ENCODE measurements at places on chromosomes 2 and 18.

DNA sequence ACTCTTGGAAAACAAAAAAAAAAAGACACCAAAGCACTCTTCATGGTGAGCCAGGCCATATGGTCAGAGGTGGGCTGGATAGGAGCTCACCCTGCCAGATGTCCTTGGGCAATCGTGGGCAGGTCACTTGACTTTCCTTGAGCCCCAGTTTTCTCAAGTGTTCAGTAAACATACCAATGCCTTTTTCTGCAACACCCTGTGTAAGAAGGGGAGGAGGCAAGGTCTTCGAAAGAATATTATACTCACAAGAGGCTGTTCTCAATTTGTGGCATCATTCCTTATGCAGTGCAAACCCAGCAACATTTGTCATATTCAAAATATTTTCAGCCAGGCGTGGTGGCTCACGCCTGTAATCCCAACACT is 22.9 kb upstream of the TMEM87B start:
- no peak for DNase-seq

- DNase-seq, result no peak
These were observed 440.7 kb downstream of the MTX2 start for GRCh38 chr2:176709991-176710390.

DNA sequence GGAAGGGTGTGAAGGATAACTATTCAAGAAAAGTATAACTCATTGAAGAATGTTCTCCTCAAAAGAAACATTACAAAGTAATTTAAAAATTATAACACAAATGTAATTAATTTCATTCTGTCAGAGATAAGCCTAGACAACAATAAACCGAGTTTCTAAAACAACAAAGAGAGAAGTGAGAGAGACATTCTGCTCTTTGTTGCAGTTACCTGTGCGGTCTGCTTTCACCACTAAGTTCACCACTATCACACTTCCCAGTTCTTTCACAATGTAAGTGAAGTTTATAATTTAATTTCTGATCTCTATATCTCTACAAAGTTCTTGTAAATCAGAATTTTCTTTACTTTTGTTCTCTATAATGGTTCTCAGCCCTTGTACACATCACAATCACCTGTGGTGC is 76.3 kb upstream of the FRZB start:
- DNase-seq, result no peak

DNA sequence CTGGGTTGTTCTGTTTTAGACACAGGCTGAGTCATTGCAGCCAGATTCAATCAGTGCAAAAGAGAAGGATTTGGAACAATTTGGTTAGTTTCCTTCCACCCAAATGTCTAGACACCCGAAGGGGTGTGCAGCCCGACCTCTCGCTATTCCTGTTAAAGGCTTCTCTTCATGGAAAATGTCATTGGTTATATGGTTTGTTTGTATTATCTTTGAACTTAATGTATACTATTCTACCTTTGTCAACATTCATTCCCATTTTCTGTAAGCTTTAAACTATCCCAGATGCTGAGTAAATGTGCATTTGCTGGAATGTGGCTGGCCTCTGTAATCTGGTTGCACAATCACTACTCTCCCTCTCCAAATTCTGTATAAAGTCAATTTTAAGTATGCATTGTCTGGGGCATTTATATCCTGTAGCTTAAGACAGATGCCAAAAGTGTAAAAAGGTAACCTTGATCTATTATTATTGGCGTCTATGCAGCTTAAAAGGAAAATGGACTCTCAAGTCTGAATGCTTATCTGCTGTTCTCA is 80.4 kb upstream of the RND3 start:
- no peak for DNase-seq

GRCh38 chr2:126507425-126507911 is 148.5 kb upstream of the GYPC start:
- peak; percentile 90 for DNase-seq

GRCh38 chr2:31033032-31033431 is 105.2 kb downstream of the GALNT14 start:
- DNase-seq, result no peak

DNA sequence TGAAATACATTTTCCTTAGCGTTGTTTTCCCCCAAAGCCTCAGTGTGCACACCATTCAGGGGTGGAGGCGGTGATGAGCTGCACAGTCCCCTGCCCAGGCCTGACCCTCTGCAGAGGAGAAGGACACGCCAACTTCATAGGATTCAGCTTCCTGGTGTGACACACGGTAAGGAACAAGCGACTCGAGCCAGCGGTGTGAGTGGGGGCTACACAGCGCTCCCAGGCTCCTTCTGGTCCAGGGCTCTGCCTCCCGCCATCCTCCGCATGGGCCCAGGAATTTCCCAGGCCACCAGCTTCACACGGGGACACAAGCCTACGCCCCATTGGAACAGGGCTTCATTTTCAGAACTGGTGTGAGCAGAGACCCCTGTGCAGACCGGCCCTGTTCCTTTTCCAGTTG is 272.1 kb downstream of the HDAC4 start:
- DNase-seq, result no peak

GRCh38 chr2:68714866-68715265 is 19.7 kb upstream of the ARHGAP25 start:
- no peak for DNase-seq

- no peak for DNase-seq
These were observed 201.2 kb downstream of the LRP1B start for GRCh38 chr2:141929331-141930252.

- DNase-seq, result no peak
These were observed 2021.1 kb upstream of the CELF4 start for GRCh38 chr18:39586741-39587140.

- no peak for DNase-seq
These were observed 15.2 kb downstream of the ITGAV start for GRCh38 chr2:186605041-186605440.

GRCh38 chr2:169507698-169508097 is 1.8 kb upstream of the KLHL41 start:
- DNase-seq, result peak; percentile 91

DNA sequence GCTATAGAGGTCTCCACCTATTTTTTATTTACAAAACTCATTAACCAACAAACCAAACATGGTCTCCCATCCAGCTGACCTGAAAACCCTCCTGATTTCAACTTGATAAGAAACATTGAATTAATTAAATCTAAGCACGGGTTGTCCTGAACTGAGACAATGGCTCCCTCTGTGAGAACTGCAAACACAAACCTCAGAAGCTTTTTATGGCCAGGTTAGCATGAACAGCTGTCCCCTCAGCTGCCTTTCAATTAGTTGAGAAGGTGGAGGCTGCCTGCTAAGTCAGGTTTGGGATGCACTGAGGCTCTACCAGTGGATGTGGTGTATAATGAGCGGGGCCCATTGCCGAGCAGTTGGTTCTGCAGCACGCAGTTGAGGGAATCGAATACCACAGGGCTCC is 258.5 kb upstream of the DDX18 start:
- no peak for DNase-seq

GRCh38 chr2:52976143-52976949 is 791.3 kb upstream of the CHAC2 start:
- DNase-seq, result peak; percentile 29

DNA sequence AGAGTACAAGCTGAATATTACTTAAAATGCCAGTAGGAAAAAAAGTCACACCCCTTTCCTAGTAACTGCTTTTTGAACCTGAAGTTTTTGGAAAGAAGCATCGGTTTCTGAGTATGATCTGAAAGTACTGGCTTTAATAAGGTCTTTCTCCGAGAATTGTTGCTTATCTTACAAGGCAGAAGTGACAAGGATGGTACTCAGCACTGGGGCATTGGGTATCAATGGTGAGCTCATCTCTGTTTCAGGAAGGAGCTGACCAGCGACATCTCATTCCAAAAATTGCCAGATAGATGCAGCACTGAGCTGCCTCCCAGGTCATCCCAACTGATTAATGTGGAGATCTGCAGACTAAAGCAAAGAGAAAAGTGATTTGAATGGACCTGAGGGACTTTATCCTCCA is 85.4 kb downstream of the FMNL2 start:
- no peak for DNase-seq

GRCh38 chr2:68435615-68436014 is 31.5 kb downstream of the FBXO48 start:
- DNase-seq, result no peak

DNA sequence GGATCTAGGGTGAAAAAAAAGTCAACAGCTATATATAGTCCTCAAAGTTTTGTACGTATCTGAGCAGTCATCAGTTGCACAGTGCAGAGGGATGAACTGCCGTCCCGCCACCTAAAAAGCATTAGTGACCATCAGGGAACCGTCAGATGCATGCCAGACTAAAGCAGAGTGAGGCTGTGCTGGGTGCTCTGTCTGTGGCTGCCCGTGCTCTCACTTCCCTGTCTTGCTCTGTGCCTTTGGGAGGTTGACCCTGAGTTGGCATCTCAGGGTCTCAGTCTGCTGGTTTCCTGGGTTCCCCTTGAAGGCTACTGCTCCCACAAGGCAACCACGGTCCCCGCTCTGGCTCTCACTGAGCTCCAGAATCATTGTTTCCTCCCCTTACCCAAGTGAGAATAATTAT is 11.1 kb downstream of the CLUL1 start:
- no peak for DNase-seq

DNA sequence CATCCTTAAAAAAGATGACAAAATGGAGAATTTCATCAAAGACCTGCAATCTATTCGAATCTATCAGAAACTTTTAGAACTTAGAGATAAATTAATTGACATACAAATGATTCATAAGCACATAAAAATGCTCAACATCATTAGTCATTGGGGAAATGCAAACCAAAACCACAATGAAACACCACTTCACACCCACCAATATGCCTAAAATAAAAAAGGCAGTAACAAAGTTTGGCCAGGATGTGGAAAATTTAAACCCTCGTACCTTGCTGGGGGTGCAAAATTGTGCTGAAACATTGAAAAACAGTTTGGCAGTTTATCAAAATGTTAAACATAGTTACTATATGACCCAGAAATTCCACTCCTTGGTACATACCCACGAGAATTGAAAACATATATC is 11.5 kb upstream of the EIF2AK3 start:
- DNase-seq, result no peak

DNA sequence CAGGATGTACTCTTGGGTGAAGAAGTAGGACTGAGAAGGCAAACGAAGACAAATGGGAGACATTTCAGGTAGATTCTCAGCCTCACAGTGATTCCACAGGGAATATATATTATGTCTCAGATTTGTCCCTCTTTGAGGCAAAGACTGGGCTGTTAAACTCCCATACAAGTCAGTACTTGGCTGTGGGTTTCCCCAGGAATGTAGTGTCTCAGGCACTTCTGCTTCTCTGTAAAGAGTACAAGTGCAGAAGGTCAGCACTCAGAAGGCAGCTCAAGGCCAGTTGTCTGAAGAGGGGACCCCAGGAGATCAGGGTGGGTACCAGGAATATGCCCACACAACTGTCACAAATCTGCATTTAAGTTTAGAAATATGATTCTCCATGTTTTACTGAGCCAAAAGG is 39.9 kb upstream of the COBLL1 start:
- no peak for DNase-seq

GRCh38 chr2:107743274-107743673 is 83.4 kb upstream of the RGPD4 start:
- no peak for DNase-seq

GRCh38 chr2:98333922-98334321 is 12.3 kb upstream of the CNGA3 start:
- DNase-seq, result no peak

GRCh38 chr2:227038550-227039189 is 125.3 kb downstream of the COL4A4 start:
- no peak for DNase-seq

- DNase-seq, result no peak
These were observed 156.4 kb upstream of the MMADHC start for GRCh38 chr2:149743842-149744448.

DNA sequence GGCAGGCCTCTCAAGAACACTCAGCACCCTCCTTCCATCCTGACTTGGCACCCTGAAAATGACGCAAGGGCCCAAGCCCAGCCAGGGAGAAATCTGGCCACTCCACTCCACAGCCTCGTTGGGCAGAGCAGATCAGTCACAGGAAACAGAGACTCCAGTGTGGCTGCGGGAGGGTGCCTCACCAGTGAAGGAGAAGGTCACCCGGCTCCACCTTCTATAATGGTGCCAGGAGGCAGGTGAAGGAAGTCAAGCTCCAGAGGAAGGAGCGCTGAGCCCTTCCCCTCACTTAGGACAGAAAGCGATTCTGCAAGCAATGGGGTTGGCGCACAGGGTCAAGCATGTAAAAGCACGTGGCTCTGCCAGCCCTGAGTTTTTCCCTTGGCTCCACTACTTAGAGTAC is 35.3 kb downstream of the CRACDL start:
- no peak for DNase-seq

DNA sequence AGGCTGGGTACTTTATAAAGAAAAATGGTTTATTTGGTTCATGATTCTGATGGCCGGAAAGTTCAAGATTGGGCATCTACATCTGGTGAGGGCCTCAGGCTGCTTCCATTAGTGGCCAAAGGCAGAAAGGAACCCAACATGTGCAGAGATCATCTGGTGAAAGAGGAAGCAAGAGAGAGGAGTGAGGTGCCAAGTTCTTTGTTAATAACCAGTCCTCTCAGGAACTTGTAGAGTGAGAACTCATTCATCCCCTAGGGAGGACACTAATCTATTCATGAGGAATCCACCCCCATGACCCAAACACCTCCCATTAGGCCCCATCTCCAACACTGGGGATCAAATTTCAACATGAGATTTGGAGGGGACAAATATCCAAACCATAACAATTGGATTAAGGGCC is 17.8 kb upstream of the SERPINE2 start:
- DNase-seq, result no peak

DNA sequence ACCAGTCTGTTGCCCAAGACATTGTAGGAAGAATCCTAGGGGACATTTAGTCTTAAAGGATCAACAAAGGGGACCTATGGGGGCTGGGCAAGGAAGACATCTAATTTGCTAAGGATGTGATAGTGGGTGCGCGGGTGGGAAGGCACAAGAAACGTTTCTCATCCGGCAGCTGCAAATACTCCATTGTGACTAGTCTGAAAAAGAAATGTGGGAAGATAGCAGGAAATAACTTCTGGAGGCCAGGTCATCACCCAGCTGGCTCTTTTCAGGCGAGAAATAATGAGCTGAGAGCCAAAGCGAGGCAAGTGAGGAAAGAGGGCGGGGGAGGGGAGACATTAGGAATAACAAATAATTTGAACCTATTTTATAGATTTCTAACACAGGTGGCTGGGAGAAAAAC is 70.3 kb upstream of the NCK2 start:
- no peak for DNase-seq

DNA sequence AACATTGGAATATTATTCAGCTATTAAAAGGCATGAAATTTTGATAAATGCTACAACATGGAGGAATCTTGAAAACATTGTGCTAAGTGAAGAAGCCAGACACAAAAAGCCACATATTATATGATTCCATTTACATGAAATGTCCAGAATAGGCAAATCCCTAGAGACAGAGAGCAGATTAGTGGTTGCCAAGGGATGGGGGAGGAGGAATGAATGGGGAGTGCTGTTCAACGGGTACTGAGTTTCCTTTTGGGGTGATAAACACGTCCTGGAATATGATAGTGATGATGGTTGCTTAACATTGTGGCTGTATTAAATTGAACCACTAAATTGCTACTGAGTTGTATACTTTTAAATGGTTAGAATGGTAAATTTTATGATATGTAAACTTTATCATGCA is 8.9 kb upstream of the TWSG1 start:
- no peak for DNase-seq

DNA sequence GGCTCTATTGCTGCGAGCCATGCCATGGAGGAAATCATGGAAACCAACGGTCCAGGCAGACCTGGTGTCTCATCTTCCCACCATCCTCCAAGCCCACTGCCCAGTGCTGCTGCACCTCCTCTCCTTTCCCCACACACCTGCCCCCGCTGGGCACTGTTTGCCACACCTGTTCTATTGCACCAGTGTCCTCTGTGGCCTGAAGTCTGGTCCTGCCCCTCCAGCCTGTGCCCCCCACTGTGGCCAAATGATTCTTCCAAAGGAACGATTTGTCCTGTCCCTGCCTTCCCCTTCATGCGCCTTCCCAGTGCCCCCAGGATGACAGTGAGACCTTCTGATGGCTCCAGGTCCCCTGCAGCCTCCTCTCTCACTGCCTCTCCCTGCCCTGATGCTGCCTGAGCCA is 101.9 kb upstream of the TWIST2 start:
- DNase-seq, result no peak

Measured in foreskin melanocyte (primary cell).